ENCODE measurements at places on chromosomes 6 and 20.

DNA sequence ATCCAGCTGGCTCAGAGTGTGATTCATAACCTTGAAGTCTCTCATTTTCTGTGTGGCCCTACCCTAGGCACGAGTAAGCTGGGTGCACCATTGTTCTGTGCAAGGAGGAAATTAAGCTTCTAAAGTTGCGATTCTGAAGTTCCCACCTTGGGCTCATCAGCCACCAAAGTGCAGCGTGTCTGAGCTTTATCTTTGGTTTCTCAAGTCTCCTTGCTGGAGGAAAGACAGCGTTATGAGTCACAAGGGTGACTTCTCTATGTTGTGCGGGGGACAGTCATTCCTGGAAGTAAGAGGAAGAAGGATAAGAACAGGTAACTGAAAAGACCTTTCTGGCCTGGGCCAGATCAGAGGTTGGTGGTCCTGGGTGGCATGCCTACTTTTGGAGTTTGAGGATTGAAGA, 16.8 kb downstream of the MRAP2 start:
- DNase-seq = no peak

- no peak for DNase-seq
These were observed 49.9 kb downstream of the PPP1R16B start for GRCh38 chr20:38855356-38855755.

- DNase-seq = no peak
These were observed 529.7 kb upstream of the CITED2 start for GRCh38 chr6:139904158-139904533.

DNA sequence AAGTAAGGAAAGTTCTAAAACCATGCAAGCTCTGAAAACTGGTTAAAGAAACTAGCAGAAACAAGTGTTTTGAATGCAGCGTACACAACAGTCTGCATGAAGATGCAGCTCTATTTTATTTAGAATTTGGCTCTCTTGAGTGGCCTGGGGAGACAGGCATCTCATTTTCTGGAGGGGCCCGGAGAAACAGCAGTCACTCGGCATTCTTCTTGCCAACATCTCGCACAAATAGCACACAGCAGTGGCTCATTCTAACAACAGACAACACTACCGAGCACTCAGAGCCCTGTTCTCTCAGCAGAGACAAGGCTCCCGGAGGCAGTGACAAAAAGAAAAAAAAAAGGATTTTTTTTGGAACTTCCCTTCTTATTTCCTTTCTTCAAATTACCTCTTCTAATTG, 108.5 kb upstream of the STMND1 start:
- no peak for DNase-seq

GRCh38 chr20:54204063-54204462, 3.8 kb upstream of the PFDN4 start:
- DNase-seq = no peak

GRCh38 chr6:144666781-144667180, 381.6 kb downstream of the UTRN start:
- DNase-seq = no peak

DNA sequence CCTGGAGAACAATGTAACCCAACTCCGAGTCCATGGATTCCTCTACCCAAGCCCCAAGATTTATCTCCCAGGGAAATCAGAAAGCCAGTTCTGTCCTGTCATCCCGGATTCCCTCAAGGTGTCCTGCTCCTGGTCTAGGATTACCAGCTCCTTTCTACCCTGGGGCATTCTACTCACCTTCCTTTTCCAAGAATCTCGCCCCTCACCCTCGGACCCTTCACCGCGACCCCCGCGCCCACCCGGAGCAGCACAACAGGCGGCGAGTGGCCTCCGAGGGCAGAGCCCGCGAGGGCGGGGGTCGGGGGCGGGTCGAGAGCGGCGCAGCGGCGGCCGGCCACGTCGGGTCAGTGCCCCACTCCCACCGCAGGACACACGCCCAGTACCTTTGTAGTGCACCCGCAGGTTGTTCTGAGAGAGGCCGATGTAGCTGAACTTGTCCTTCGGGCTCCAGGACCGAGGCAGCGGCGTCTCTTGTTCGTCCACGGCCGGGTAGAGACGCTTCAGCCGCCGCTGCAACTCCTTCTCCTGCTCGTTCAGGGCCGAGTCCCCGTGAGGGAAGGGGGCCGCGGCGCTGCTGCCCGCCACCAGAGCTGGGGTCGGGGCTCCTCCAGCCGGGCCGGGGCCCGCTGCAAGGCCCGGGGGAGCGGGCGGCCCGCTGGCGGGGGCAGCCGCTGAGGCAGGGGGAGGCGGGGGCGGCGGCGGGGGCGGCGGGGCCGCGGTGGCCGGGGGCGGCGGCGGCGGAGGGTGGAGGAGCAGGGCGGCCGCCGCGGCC, 897 bp downstream of the RANBP9 start:
- DNase-seq = peak; percentile 48

- no peak for DNase-seq
These were observed 49.4 kb downstream of the ERMARD start for GRCh38 chr6:169800668-169801395.

DNA sequence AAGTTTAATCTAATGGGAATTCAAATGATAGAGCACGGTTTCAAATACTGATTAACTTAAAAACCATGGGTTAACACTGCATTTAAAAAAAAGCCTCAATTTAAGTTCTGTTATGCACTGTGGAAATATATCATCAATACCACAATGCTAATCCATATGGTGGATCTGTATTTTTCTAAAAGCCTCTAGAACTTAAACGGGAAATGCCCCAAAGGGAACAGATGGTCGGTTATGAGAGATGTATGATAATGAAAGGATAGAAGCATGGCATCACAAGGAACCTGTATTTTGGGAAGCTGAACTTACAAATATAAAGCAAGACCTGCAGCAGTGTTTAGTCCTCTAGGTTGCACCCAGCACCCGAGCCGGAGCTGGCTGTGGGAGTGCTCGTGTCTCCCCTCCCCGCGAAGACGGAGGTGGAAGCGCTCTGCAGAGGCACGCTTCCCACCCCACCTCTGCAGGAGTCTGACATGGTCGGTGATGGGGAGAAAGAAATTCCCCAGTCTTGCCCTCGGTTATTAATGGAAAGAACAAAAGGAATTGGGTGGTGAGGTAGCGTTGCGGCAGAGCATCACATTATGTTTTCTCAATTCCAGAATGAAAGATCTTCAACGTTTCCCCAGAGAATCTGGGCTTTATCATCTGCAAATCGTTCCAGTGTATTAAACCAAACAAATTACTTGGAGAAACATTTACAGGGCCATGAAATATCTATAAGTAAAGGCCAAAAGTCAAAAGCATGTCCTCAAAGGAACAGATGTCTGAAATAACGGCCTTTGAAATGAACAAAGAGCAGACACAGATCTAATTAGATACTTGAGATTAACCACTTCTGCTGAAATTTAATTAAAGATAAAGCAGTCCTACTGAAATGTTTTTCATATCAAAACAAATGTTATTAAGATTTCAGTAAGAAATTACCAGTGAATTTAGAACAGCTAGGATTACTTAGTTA, 103.1 kb upstream of the POPDC3 start:
- DNase-seq = no peak

DNA sequence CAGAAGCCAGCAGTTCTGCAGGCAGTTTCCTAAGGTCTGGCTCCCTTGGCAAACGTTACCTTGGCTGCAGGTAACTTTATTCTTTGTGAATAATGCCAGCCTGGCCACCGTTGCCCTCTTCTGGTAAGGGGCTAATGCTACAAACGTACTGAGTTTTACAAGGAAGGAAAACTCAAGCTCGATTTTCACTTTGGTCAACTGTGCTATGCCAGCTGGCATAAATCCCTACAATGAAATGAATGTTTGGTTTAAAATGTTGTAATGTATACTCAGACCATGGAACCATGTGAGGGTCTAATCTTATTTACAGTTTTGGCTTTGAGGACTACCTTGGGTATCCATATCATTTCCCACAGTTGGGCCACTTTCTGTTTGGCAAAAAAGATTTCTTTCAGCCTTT, 101.4 kb downstream of the SLX4IP start:
- no peak for DNase-seq

DNA sequence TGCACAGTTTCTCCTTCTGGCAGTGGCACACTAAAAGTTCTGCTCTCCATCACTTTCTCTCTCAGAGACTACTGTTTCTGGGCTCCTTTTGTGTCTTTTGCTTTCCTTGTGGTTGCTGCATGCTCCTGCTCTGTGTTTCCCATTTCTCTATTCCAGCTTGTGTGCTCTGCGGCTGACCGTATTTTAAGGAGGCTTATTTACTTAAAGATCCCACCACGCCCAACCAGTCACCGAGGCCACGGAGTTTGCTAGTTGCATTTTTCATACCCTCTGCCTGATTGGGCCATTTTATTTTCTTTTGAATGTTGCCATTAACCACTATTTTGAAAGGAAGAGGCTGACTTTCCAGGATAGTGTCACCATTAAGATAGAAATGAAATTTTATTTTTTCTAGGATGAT, 626.4 kb upstream of the MMS22L start:
- DNase-seq = no peak

DNA sequence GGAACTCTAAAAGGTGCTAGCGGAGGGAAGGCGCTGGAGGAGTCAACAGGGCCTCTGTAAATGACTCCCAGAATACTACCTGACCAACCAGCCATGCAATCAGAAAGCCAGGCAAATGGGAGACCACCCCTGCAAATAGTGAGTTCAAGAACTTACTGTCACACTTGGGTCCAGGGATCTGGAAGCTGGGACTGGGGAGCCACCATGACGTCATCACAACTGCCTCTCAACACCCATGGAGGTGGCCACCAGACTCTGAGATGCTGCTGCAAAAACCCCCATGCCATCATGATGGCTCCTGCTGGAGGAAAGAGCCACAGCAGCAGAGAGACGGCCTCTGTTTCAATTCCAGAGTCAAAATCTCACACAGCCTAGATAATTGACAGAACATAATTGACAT, 8.5 kb upstream of the PDYN start:
- DNase-seq = no peak

GRCh38 chr6:99151634-99152346, 197.7 kb downstream of the FAXC start:
- no peak for DNase-seq

DNA sequence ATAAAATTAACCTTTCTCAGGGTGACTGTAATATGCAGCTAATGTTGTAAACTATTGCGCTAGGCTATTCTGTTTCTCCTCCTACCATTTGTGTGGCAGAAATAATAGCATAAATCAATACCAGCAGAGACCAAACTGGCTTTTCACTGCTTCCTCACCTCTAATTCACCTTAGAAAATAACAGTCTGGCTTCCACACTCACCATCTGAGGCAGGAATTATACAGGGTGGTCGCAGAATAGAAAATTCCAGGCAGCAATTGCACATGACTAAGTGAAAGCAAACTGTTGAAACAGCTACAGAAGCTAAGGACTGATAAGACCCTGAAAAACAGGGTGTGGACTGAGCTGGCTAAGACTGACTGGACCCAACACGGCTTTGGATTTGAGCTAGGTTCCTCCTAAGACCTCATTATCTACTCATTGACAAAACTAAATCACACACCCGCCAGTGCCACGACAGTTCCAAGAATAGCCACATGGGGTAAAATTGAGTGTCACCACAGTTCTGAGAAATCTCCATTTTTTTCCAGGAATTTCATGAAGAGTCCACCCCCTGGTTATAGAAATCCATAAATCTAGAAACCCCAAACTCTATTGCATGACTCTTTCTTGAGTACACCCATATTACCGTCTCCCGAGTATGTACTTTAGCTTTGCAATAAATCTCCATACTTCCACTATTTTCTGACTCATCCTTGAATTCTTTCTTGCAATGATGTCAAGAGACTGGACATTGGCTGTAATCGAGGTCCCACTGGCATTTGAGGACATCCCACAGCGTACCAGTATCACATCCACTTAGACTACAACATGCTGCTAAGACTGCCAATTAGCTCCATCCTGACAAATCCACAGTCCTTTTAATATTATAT, 60.9 kb upstream of the KCNQ5 start:
- DNase-seq = no peak

- no peak for DNase-seq
These were observed 10.5 kb upstream of the PTGIS start for GRCh38 chr20:49578436-49578835.
